ENCODE measurements at places on chromosomes 3 and 15.

GRCh38 chr15:64921711-64922110, 10.0 kb downstream of the ANKDD1A start:
- no peak for DNase-seq

GRCh38 chr3:17175187-17175807, 290.5 kb downstream of the PLCL2 start:
- no peak for DNase-seq

DNA sequence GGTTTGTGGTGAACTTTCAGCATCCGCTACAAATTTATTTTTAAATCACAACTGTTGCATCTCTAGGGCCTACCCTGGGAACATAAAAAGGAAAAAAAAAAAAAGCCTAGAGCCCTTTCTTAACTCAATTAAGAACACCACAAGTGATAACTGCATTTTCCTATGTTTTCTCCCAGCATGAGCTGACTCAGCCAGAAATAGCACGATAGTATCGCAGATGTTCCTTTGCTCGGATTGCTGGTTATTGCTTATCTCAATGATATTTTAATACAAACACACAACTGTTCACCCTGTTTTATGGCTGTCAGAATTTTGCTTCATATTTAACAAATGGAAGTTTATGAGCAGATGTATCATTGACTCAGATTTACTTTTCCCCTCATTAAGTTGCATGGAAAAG, 251.8 kb upstream of the SUCLG2 start:
- no peak for DNase-seq

- no peak for DNase-seq
These were observed 677.0 kb downstream of the AGBL1 start for GRCh38 chr15:86756688-86757087.

DNA sequence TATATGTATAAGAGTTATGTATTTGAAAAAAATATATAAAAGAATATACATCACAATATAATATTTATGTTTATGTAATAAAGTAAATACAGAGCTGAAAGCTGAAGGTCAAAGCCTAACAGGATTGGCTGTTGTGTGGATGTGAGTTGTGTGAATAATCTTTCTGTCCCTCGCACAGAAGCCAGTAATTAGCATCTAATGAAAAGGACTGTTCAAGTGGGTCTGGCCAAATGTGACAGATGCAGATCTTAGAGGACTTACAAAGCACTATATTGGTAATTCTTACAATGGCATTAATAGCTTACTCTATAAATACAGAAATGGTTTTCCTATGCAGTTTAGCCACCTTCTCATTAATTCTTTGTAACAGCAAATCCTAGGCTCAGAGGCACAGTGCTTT, 2.4 kb downstream of the MKRN3 start:
- DNase-seq: no peak

DNA sequence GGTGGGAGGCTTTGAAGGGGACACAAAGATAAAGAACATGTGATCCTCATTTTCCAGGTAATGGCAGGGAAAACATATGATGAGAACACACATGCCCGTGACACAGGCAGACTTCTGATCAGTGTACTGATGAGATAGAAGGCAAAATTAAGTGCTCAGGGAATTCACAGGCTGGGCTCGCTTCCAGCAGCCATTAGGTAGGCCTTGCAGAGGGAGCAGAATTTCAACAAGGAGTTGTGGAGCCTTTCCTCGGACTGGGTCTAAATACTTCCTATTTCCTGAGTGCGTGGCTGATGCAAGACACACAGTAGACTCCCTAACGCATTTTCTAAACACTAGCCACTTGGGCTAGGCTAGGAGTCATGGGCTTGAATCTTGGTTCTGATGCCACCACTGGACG, 74.0 kb upstream of the ETV5 start:
- no peak for DNase-seq

- no peak for DNase-seq
These were observed 42.8 kb downstream of the MYO5C start for GRCh38 chr15:52252781-52253180.

- DNase-seq: no peak
These were observed 99.5 kb upstream of the FAM98B start for GRCh38 chr15:38354315-38354929.

- DNase-seq: no peak
These were observed 39.3 kb downstream of the ATP1B3 start for GRCh38 chr3:141915766-141916165.

- DNase-seq: peak; percentile 39
These were observed 9.0 kb downstream of the SSUH2 start for GRCh38 chr3:8635631-8636030.

- no peak for DNase-seq
These were observed 187.2 kb downstream of the CADPS start for GRCh38 chr3:62688050-62688449.

DNA sequence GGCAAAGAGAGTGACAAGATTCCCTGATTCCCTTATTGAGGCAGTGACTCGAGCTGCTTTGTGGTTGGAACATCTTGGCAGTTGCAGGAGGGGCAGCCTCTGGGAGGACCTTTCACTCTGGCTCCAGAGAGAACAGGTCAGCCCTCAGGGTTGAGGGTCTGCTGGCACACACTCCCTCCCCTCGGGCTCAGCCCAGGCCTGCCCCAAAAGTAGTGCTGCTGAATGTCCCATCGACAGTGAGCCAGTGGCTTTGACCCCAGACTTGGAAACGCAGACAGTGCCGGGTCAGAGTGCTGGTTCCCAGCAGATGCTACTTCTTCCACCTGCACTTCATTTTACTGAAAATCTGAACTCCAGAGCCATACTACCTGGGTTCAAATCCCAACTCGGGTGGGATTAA, 25.6 kb upstream of the ATP2B2 start:
- no peak for DNase-seq

GRCh38 chr3:143848704-143849103, 436 bp upstream of the SLC9A9 start:
- DNase-seq: no peak

- DNase-seq: no peak
These were observed 5.6 kb upstream of the AP3S2 start for GRCh38 chr15:89899295-89899945.

DNA sequence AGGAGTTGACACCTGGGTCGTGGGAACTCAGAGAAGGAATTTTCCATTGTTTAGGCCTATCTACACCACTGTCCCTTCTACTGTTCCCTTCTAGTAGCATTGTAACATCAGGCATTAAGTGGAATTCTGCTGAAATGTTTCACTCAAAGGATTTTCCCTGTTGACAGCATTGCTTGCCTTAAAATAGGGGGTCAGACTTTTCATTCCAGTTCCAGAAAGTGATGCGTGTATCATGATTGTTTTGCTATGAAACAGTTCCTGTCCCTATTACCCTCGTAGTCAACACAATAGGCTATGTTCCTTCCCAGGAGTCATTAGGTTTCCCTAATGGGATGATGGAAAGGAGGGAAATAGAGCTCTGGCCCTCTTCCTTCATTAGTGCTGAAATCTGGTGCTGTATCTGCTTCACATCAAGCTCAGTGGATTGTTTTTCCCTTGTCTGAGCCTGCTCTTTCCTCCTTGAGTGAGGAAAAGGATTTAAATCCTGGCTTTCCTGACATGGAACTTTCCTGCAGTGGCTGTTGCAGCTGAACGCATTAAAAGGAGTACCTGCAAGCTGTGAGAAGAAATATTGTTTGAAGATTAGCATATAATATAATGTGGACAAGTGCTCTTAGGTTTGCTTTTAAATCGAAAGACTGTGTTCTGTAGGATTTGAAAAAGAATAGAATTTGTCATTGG, 195.9 kb downstream of the KLHL25 start:
- no peak for DNase-seq

DNA sequence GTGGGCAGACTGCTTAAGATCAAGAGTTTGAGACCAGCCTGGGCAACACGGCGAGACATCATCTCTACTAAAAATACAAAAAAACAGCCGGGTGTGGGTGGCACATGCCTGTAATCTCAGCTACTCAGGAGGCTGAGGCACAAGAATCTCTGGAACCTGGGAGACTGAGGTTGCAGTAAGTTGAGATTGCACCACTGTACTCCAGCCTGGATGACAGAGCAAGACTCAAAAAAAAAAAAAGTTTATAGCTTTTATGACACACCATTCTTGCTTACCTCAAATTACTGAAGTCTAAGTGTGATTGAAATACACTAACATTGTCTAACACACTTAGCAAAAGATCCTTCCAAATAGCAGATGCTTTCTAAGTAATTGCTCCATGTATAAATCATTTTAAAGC, 207.6 kb downstream of the STAG1 start:
- no peak for DNase-seq

- DNase-seq: no peak
These were observed 470.1 kb upstream of the ARRDC4 start for GRCh38 chr15:97490429-97490828.

GRCh38 chr15:99423186-99424130, 142.3 kb upstream of the MEF2A start:
- peak; percentile 56 for DNase-seq

DNA sequence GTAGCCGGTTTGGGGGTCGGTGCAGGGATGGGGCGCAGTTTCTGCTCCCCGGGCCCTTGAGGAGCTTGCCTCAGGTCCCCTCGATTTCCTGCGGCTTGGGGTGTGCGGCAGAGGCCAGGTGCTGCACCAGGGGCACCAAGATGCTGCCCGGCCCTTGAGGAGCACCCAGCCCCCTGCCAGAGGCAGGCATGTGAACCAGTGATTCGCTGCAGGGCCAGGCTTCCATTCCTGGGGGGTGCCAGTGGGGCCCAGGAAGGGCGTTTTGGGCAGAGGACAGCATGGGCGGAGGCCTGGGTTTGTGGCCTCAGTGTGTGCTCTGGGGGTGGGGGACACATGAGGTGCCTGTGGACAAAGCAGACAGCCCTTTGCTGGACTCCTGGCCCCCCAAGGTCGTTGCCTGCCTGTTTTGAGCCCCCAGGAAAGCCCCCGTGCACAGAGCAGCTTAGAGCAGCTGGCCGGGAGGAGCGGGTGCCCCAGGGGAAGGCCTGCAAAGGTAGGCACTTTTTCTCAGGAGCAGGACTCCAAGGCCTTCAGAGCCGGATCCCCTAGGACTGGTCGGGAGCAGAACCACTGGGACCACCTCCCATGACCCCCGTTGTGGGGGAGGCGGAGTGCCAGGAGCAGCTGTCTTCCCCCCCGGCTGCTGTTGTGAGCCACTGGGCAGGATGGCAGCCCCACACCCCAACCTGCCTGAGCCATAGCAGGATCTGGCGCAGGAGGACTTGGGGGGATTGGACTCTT, 1.6 kb downstream of the PLXNA1 start:
- no peak for DNase-seq

DNA sequence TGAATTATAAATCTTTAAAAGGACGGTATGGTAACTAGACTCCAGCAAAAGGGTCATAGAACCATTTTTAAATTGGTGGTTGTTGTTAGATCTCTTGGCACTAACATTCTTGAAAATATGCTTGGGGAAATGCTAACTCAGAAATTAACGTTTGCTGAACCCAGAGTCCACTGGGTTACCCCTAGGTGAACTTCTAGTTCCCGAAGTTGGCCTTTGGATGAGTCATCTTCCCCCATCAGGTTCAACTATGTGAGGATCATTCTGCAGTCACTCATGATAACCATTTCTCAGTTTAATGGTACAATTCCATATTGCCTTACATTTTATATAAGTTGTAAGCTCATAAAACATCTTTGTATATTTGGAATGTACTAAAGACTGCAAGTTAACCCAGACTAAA, 204.7 kb downstream of the THSD4 start:
- no peak for DNase-seq

DNA sequence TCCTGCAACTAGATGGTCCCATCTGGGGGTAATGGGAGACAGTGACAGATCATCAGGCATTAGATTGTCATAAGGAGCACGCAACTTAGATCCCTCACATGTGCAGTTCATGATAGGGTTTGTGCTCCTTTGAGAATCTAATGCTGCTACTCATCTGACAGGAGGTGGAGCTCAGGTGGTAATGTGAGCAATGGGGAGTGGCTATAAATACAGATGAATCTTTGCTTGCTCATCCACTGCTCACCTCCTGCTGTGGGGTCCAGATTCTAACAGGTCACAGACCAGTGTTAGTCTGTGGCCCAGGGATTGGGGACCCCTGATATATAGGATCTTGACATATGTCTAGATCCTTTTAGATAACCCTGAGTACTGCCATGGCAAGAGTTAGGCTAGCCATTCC, 52.7 kb downstream of the RASGRF1 start:
- no peak for DNase-seq

- no peak for DNase-seq
These were observed 13.1 kb downstream of the CSK start for GRCh38 chr15:74794970-74795349.

DNA sequence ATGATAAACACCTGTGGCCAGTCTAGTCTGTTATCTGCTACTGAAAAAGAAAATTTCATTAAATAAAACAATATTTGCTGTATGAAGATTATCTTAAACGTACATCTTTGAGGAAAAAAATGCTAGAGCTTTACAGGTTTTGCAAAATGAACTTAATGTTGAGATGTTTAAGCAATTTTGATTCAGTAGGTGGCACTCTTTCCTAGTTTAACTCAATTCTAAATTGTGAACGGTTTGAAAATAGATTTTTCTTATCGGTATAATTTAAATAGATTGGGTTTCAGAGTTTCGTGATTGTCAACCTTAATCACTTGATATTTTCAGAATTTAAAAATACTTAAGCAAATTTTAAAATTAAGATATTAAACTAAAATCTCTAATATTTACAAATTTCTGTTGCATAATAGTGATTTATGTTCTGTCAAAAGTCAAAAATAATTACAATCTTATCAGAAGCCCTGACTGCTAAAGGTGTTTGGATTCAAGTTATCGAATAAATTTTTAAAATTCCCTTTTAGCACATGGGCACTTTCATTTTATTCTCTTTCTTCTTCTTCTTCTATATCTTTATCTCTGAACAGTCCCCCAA, 7.0 kb upstream of the RNF111 start:
- no peak for DNase-seq

DNA sequence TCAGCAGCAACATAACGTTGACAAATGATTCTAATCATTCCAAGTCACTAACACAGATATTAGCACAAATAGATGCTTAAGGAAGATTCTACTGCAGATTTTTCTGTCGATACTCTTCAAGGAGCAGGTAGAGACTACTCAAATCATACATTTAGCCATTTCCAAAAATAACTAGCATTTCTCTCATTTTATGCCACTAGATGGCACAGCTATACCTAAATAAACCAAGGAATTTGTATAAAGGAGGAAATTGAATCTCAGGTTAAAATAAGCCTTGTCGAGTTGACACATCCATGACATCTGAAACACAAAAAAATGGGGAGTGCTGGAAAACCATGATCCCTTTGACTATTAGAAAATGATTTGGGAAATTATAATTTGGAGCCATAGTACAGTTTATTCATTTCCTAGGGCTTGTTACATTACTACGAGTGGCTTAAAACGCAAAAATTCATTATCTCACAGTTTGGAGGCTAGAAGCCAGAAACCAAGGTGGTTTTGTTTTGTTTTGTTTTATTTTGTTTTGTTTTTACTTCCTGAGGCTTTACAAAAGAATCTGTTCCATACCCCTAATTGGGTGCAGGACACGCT, 59.5 kb upstream of the STRIT1 start:
- no peak for DNase-seq

DNA sequence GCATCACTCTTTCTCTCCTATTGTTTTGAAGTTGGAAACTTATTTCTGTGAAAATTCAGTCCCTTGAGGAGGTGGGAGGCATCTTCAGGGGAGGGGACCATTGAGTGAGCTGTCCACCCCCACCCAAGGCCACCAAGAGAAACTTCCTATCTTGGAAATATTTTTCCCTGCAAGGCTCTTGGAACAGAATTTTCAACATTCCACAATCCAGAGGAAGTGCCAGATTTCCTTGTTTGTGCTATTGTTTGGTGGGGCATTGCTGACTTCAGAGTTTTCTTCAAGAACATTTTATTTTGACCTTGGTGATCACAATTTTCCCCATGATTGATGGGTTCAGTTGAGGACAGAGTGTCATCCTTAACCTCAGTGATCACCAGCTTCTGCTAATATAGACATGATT, 12.0 kb downstream of the DNASE1L3 start:
- no peak for DNase-seq

Measured in spleen (tissue), 13 donors.